ENCODE measurements at places on chromosomes 12 and 14.

DNA sequence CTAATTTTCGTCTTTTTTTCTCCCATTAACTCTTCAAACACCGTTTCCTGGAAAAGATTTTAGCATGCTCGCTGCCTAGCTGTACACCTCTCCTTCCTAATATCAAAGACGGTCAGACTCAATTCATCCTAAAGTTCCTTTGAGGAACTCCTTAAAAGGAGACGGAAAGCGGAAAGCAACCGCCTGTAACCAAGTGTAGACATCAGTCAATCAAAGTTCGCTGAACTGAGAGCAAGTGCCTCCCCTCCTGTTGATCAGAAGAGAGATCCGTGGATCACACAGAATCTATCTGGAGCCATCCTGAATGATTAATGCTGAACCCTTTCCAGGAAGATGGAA lies 412 bp upstream of the TEP1 start:
- DNase-seq: no peak

GRCh38 chr12:53191096-53191884 lies 10.6 kb upstream of the CSAD start:
- no peak for DNase-seq

GRCh38 chr12:48807981-48808380 lies 10.3 kb upstream of the CACNB3 start:
- no peak for DNase-seq

GRCh38 chr12:105053116-105053572 lies 31.1 kb downstream of the ALDH1L2 start:
- DNase-seq: peak; percentile 55

DNA sequence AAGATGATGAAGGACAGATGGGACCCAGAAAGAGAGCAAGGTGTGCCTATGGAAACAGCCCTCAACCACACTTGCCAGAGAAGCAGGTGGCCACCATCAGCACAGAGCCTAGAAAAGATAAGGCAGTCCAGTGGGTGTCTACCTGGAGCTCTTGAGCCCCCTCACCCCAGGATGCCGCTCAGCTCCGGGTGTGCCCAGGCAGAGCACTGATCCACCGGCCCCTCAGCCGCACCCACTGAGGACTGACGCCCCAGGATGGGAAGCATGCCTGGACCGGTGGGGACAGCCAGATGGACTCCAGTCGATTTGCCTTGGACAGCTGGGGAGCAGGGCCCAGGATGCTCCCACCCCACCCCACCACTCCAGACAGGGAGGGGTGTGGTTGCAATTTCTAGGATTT lies 15.1 kb upstream of the ZFP36L1 start:
- DNase-seq: no peak

- no peak for DNase-seq
Measured at GRCh38 chr12:120406069-120406468, 31.8 kb upstream of the COX6A1 start.

DNA sequence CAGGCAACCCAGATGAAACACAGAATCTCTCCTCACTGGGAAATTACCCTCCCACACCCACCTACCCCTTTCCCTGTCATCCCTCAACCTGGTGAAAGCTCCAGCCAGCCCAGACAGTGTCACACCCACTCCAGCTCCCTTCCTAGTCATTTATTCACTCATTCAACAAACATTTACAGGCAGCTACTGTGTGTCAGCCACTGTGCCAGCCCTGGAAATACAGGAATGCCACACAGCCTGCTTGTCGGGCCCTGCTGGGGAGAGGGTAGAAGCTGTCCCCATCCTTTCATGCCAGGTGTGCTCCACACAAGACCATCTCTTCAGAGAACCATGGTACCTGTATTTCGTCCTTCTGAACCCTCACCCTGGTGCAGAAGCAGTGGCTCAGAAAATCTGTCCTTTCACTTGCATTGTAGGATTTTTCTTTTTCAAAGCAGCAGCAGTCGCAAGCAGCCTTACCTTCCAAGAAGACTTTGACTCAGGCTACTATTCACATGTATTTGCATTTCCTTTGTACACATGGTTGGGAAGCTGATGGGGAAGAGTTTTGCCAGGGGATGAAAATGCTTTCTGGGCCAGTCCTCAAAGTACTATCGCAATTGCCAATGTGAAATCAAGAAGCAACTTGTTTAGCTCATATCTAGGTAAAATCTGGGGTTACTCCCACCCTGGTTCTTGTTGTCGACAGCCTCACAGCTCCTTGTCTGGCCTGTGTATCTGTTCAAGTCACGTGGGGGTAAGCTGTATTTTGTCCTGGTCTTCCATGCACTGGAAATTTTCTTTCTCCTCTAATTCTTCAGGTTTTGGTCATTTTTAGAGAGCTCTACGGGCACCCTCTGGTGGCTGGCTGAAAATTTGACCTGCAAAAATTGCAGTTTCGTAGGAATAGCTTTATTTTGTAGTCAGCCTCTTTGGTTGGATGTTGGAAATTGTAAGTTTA lies 147.4 kb upstream of the EGLN3 start:
- no peak for DNase-seq

DNA sequence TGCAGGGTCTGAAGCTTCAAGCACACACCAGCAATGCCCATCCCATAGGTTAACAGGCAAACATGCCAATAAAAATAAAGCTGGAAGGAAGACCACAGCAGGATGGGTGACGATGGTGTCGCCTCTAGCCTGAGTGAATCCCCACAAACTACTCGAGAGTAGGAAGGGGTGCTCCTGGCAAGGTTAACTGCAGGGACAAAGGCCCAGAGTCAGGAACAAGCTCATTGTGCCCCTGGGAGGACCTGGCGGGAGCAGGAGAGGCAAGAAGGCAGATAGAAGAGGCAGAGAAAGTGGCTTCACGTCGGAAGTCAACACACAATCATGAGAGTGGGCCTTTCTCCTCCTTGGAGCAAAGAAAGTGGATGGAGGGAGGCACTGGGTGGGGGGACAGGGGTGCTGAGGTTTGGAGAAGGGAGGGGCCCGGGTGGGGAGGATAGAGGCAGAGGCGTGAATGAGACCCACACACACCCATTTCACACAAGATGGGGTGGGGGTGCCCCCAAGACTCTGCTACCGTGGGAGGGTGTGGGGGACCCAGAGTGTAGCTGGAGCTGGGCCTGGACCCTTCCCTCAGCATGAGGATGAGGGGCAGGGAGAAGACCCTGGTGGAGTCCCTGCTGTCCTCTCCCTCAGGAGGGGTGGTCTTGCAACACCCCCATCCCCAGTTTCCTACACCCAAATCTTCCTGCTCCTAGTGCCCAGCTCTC lies 43.1 kb downstream of the DIO3 start:
- no peak for DNase-seq

DNA sequence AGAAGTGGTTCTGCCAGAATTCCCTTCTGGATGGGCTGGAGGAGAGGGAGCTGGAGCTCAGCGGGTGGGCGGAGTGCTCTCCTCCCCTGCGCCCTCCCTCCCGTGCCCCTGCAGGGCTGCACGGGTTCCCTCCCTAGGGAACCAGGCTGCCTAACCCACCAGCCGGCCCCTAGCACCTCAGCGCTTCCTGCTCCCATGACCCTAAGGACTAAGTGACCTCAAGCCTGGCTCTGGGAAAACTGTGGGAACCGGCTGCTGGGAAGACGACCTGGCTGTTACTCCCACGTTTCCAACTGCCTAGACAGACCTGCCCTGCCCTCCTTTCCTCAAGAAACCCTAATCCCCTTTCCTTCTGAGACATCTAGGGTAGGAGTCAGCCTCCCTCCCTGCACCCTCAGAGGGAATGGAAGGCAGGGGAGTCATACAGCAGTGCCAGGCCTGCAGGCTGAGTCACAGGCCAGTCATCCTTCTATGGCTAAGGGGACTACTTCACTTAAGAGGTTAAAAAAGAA lies 31.5 kb downstream of the SLC6A12 start:
- DNase-seq: no peak

DNA sequence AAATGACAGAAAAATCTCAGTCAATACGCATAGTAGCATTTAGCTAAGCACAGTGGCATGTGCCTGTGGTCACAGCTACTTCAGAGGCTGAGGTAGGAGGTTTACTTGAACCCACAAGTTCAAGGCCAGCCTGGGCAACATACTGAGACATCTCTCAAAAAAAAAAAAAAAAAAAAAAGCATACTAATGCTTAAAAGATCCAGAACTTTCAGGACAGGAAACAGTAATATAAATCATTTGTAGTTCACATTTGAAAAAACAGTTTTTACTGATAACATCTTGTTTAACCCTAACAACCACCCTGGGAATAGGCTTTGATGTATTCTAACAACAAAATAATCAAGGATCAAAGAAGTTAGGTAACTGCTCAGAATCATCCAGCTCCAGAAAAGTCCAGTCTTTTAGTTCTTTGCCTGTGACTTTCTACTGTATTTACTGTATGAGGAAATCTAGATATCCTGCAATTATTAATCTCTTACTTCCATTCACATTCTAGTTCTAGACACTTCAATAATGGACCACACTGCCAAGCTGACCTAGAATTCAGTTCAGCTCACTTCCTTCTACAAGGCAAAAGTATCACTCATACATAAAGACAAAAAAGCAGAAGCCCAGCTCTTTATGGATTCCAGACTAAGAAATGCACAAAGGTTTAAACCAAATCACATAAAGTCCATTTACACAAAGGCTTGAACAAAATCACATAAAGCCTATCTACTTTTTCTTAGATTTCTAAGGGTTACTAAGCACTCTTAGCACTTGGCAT lies 28.5 kb downstream of the PAWR start:
- DNase-seq: no peak

Measured in T-helper 9 cell (primary cell).